ENCODE measurements at places on chromosomes 2 and 18. TPM values are rescaled to one million over a fixed set of nuclear protein-coding genes. Genes with fewer than 3 reads are reported as not detected.

DNA sequence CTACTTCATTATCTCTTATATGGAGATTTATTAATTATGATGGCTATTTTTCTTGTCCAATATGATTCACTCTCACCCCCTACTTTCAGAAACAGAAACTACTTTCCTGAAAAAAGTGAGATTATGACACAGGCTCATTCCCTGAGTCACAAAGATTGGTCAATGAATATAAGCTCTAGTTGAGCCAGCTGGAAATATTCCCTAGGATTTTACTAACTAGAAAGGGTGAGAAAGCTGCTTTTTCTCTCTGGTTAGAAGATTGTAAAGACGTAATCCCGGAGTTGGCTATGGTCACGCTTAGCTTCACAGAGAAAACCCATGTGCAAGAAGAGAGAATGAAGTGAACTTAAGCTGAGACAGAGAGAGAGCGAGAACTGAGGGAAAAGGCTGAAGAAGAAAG, 223.7 kb upstream of the SMAD7 start:
- no peak for DNase-seq

- DNase-seq: no peak
Observed at GRCh38 chr2:157443090-157443489, 799 bp downstream of the CYTIP start.

The TUBA4B gene
- 0.14 TPM for total RNA-seq

DNA sequence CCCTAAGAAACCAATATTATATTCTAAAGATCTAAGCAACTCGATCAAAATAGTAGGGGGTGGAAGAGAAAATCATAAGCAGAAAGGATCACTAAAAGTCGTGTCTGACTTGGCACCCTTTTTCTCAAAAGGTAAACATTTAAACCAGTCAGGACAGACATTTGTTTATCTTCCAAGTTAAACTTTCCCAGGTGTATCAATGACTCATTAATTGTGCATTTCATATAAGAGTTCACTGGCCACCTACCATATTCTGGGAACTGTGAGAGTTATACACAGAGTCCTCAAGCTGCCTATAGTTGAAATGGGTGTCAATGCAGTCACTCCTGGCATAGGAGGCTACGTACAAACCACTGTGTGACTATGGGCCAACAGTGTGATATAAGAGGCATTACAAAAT, 4.8 kb upstream of the ACVR1 start:
- no peak for DNase-seq

DNA sequence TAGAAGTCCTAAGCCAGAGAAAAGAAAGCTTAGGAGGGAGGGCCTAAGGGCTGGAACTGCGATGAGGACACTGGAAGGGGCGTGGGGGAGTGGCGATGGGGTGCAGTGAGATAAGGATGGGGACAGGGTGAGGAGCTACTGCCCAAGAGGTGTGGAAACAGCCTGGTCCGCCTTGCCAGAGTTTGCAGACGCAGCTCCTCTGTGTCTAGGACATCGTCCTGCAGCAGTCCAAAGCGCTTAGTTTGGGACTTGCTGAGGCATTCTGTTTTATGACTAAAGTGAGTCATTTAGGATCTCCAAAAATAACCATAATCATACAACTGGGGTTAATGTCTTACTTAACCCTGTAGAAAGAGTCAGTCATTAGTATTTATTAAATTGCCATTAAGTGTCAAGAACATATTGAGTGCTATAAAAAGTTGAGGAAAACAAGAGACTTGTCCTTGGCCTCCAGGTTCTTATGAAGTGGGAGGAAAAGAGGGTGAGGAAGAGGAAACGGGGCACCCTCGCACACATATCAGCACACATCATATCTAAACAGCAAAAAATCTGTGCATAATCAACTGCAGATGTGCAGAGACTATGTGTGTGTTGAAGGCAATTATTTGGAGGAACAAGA, 74.8 kb downstream of the CDK15 start:
- no peak for DNase-seq

- no peak for DNase-seq
Observed at GRCh38 chr2:105412584-105412983, 13.7 kb upstream of the FHL2 start.

All from GM23338 (cell line).